ENCODE measurements at places on chromosomes 6 and 20.

DNA sequence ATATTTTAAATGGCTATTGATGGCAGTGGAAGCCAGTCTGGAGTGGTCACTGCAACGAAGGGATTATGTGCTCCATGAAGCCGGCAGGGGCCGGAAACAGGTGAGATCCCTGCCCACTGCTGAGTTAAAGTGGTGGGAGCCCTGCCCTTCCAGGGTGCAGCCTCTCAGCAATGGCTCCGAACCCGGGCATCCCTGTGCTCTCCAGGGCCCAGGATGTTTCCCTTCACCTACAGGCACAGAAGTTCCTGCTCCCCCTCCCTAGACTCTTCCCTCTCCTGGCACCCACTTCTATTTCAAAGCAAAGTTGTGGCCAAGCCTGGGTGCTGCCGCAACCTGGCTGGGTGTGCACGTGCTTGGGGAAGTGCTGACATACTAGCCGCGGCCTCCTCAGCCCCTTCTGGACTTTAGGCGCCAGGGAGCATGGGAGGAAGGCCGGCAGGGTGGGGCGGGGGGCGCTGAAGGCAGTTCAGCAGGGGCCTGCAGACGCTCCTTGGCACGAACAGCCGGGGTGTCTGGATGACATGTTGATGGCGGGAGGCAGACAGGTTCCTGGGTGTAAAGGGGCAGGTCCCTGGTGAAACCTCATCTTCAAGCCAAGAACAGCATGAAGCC is 452.3 kb downstream of the HTR1B start:
- no peak for DNase-seq

- no peak for DNase-seq
These were observed 29.5 kb upstream of the PCMTD2 start for GRCh38 chr20:64225828-64226598.

GRCh38 chr6:111238464-111239119 is 151.3 kb downstream of the SLC16A10 start:
- DNase-seq, result no peak

DNA sequence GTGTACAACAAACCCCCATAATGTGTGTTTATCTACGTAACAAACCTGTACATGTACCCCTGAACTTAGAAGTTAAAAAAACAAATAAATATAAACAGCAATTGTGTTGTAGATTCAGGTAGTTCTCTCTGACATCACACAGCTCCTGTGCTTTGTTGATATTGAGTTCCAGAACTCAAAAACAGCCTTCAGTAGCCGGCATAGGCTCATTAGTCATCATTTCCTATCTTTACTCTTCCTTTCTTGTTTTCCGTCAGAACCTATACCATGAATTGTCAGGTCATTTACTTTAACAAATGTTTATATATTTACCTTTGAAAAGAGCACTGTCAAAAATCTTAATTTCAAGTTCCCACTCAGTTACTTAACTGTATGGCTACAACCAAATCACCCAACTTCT is 88.8 kb downstream of the ADTRP start:
- no peak for DNase-seq

DNA sequence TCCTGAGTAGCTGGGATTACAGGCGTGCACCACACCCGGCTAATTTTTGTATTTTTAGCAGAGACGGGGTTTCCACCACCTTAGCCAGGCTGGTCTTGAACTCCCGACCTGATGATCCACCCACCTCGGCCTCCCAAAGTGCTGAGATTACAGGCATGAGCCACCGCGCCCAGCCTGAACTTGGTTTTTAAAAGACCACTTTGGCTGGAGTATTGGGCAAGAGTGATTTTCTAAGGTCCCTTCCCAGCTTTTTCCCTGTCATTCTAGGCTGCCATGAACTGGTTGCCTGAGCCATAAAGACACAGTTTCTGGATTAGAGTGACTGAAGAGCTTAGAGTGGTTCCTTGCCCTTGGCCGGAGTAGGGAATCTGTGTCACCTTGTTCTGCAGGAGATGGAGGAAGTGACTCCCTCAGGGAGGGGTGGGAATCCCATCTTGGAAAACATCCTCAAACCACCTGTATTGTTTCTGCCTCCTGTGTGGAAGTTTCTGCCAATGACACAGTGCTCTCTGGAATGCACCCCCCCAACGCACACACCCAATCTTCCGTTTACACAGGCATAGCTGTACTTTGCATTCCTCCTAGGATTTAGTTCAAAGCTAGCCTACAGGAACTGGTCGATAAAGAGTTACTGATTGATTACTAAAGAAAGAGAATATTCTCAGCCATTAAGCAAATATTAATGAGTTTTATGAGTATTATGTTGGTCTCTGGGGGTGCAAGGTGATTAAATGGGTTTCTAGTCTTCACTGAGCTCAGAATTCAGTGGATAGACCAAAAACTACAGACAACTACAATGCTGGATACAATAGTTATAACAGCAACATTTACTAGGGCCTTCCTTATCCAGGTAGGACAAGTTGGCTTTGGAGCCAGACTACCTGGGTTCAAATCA is 18.2 kb downstream of the BCL2L1 start:
- no peak for DNase-seq

DNA sequence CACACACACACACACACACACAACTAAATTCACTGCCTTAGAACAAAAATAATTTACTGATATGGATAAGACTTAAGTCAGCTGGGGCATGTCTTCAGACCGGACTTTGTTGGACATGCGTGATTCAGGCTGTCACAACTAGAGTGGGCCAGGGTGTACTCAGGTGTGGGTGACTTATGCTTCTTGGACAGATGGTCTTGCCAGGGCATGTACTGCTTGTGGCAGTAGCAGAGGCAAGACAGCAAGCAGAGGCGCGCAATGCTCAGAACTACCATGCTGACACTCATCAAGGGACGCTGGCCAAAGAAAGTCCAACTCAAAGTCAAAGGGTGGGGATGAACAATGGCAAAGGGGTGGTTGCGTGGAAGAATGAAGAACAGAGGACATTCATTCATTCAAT is 437.5 kb downstream of the CBLN4 start:
- DNase-seq, result no peak

GRCh38 chr6:133835901-133836300 is 53.0 kb upstream of the TCF21 start:
- DNase-seq, result no peak

- DNase-seq, result no peak
These were observed 18.4 kb upstream of the SLC22A1 start for GRCh38 chr6:160102956-160103824.

GRCh38 chr6:52829046-52829817 is 11.4 kb downstream of the GSTA5 start:
- DNase-seq, result no peak

Measured in head of caudate nucleus (tissue), 42 donors.